ENCODE measurements at places on chromosomes 4 and X.

DNA sequence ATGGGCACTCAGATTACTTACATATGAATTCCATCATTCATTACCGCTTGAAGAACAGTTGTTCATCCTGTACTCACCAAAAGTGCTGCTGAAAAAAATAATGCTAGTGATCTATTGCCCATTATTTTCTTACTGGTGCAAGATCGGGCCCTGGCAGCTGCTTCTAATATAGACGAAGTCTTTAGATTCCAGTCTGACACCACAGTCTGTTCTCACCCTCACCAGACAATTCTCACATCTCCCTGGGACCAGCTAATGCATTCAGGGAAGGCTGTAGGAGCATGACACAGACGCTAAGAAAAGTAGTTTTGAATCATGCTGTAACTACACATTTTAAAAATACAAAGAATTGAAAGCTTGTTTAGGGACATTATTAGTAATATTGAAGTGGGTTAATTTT lies 13.8 kb downstream of the GEMIN8 start:
- DNase-seq = no peak

GRCh38 chrX:56994375-56995270 lies 718 bp downstream of the SPIN3 start:
- DNase-seq = no peak

GRCh38 chr4:180304321-180304720 lies 1938.9 kb upstream of the TENM3 start:
- no peak for DNase-seq

DNA sequence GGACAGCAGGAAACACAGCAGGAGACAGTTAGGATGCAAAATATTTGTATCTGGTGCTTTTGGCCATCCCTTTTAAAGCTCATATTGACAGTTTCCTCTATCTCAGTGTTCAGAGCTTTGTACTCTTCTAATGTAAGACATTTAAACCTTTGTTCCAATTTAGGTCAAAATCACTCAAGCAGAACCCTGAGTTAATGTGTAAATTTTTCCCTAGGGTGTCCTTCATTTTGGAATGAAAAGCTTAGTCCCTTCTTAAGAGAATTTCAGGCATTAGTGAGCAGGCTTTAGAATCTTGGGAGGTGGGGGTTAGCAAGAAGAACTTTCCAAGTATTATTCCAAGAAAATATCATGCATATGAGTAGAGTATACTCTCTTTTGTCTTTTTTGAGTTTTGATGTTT lies 188.7 kb downstream of the GBA3 start:
- DNase-seq = no peak

DNA sequence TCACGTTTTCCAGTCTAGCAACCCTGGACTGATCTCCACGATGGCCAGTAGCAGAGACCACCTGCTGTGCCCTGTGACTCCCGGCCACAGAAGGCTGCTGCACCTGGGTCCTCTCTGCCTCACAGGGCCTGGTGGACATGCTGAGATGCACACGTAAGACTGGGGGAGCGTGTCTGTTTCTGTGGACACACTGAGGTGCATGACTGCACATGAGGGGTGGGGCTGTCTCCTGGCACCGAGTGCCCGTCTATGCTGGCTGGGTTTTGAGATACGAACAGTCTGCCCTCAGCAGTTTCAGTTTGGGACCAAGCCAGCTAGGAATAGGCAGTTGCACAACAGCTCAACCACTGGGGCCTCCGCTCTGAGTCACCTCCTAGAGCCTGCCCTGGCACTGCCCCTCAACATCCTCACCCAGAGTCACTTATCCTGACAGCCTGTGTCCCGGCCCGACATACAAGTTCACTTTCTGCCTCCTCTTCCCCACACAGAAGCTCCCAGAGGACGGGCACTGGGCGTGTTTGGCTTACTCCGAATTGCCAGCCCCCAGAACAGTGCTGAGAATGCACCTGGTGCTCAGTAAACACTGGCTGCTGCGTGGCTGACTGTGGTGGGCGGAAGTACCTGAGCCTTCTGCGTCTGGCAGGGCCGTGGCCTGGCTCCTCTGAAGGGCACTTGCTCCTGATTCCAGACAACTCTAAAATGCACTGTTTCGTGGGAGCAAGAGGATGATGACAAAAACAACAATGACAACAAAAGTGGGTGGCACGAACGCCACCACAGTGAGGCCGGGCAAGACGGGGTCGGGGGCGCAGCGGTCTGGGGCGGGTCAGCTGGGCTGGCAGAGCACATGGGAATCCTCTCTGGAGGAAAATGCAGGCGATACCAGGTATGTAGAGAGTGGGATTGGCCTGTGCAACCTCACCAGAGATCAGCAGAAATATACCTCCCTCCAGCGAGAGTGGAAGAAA lies 30.9 kb downstream of the RNF212 start:
- peak; percentile 92 for DNase-seq

DNA sequence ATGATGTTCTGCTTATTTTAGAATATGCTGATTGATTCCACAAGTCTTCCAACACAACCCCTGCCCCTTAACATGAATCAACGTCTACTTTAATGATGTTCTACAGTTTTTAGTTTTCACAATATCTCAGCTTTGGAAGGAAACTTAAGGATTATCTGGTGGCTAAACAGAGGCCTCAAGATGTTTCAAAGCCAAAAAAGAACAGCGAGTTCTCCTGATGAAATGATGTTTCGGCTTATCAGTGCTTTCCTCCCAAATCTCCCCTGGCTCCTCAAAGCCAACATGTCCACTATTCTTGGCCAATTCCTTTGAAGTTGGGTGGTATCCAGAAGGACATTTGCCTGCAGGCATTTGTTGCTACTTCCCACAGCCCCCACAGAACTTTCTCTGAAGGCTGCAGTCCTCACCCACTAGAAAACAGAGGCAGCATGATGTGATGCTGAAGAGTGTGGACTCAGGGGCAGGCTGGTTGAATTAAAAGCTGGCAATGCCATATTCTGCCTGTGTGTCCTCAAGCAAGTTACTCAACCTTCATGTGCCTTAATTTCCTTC lies 87.3 kb downstream of the ADGRG4 start:
- DNase-seq = no peak

DNA sequence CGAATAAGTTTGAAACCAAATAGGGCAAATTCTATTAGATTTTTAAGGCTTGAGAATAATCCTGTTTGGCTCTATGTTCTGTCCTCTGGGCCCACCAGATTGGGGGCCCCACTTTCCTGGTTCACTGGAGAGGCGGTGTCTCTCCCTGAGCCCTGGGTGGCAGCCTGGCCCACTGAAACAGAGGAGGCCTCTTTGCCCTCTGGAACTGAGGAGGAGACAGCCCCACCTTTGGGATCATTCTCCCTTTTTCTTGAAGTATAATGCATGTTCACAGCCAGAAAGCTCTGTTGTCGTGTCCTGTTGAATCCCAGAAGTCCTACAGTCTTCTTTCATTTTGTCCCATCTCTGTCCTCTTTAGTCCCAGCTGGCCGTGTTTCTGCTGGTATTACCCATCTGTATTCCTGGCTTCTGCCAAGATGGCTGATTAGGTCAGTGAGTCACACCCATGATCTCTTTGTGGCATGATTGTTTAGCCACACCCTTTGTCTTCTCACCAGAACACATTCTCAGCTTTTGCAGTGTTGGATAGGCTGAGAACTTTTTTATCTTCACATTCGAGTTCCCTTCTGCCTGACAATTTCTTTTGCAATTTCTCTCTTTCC lies 8.1 kb upstream of the TBC1D25 start:
- DNase-seq = peak; percentile 80

DNA sequence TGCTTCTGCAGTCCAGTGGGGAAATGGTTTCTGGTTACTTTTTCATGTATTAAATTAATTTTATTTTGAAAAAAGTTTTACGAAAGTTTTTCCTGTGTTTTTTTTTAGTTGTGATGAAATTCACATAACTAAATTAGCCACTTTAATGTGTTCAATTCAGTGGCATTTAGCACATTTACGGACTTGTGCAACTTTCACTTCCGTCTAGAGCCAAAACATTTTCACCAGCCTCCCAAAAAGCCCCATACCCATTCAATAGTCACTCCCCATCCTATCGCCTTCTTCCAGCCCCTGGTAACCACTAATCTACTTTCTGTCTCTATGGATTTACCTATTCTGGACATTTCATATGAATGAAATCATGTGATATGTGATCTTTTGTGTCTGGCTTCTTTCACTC lies 22.8 kb upstream of the TBL1X start:
- no peak for DNase-seq

GRCh38 chr4:173827707-173828106 lies 297.7 kb upstream of the HAND2 start:
- DNase-seq = no peak

DNA sequence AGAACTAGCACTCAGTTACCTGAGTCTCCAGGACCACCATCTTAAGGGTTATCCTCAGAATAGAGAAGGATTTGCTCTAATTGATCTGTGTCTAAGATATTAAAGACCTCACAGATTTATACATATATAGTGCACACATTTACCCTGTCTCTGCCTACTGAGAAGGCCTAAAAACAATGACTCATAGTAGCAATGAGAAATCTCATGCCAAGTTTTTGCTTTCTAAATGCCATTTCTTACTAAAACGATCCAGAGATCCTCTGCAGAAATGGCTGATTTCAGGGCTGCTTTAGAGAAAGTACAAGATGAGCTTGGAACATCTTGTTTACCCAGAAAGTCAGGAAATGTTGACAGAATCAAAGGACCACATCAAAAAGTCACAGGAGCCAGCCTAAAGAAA lies 79.1 kb upstream of the INPP4B start:
- peak; percentile 19 for DNase-seq

DNA sequence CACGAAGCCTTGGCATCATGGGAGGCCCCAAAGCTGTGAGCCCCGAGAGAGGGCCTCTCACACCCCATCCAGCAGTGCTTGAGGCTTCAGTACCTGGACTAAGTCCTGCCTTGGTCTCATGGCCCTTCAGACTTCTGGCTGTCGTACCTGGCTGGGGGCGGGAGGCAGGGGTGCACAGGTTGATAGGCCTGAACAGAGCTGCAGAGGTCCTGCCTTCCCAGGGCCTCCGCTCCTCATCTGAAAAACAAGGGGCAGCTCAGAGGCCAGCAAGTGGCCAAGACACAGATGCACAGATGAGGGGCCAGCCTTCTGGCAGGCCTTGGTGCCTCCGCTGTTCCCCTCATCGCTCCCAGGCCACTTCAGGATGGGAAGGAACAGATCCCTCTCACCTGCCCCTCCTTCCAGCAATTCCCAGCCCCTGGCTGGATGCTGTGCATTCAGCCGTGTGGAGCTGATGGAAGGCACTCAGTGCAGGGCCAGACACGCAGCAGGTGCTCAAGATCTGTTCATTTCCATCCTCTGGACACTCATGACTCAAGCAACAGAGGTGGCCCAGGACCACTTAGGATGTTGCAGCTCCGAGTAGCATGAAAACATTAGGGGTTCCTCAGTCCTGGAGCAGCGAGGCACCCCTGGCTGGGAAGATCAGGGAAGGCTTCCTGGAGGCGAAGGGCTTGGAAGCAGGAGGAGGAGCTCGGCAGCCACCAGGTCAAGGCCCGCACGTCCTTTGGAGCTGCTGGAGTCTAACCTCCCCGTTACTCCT lies 1.4 kb downstream of the ZNF185 start:
- DNase-seq = no peak

DNA sequence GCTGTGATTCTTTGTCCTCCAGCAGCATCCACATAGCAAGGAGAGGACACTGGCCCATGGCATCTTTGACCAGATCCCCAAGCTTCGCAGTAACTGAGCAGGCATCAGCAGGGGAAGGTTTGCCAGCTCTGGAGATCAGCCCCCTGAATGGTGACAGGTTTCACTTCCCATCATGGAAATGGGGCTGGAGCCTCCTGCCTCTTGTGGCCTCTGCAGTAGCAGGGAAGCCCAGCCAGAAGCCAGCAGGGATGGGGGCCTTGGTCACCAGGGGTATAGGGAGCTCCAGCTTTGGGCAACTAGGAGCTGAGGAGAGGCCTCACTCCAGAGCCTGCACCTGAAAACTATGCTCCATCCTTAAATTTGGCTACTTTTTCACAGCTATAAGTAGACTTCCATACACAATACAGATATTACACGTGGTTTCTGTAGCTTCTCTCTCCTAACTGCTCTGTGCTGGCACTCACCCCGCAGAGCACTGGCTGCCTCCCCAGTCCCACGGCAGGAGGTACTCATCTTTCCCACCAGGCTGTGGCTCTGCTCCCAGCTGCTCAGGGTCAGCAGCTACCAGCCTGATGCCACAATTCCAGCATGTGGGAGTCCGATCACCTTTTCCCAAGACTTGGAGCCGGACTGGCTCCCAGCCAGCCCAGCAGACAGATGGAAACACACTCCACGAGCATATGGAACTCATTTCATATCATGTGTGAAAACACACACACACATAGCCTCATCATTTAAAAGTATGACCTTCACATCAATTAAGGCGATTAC lies 2.8 kb downstream of the TMEM271 start:
- DNase-seq = no peak

DNA sequence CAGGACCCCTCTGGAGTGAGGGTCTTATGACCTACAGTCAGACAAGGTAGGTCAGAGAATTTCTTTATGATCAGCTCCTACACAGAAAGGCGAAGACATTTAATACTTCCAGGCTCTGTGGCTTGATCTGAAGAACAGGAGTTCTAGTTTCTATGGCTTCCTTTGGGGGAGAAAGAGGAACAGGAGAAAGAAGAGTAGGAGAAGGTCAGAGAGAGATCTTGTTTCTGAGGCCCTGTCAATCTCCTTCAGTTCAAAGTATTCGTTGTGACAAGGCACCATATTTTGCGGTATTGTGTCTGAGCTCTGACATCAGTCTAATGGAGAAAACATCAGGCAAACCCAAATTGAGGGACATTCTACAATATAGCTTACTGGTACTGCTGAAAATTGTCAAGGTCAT lies 16.7 kb downstream of the TMSB4X start:
- DNase-seq = no peak

GRCh38 chr4:184318852-184319251 lies 101.2 kb upstream of the ENPP6 start:
- no peak for DNase-seq

GRCh38 chrX:100673397-100673953 lies 29.5 kb downstream of the SRPX2 start:
- peak; percentile 34 for DNase-seq

GRCh38 chr4:7087036-7087435 lies 19.2 kb upstream of the GRPEL1 start:
- DNase-seq = peak; percentile 13

- DNase-seq = peak; percentile 68
These were observed 16.2 kb upstream of the ZCCHC12 start for GRCh38 chrX:118807151-118808017.

Measured in PC-3 (cell line).